ENCODE measurements at places on chromosomes 5 and 9.
A peak's percentile ranks its signal among the peaks of the same experiment; 100 is the strongest.

DNA sequence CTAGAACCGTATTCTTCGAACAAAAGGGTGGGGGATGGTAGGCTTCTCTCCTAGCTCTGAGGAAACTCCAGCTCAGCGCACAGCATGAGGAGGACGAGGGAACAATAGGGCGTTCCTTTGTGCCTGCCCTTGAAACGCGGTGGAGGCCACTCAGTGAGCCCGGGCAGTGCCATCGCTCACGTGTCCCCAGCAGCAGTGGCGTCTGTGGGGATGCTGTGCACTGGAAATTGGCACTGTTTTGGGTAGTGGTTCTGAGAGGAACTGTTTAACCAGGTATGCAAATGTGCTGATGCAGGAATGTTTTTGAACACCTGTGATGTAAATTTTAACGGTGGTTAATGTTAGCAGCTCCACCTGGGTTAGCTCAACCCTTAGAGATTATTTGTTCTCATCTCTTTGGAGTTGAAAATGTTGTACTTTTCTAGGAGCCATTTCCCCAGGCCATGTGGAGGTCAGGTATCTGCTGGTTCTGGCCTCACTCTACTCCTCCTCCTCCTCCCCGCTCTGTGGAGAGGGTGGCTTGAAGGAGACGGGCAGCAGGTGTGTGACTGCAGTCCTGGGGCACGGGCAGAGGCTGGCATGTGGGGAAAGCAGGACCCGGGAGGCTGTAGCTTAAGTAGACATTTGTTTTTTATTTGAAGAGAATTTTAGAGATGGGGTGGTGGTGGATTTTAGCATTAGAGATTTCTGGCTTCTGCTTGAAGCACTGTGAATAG lies 48.3 kb downstream of the EHMT1 start:
- no peak for DNase-seq

- DNase-seq = no peak
These were observed 18.4 kb downstream of the POU5F2 start for GRCh38 chr5:93723005-93723404.

GRCh38 chr9:39587844-39588499 lies 232.5 kb downstream of the SPATA31A1 start:
- no peak for DNase-seq

DNA sequence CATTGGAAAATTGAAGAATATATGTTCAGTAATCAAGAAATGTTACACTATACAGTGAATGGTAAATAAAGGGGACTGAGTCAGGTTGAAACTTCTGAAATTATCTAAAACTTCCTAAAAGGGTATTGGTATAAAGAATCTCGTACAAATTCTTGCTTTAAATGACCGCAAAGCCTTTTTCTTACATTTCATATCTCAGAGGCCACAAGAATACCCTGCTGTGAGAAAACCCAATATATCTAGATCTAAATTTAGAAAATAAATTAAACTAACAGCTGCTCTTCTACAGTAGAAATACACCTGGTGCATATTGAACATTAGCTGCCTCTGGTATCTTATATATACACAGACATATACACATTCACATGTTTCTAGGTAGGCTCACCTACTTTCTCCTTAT lies 221.7 kb downstream of the PCSK5 start:
- DNase-seq = no peak

- DNase-seq = no peak
These were observed 558.6 kb upstream of the SGCD start for GRCh38 chr5:155768332-155768731.

GRCh38 chr9:94847486-94847885 lies 121.0 kb downstream of the AOPEP start:
- no peak for DNase-seq

- no peak for DNase-seq
These were observed 40.6 kb downstream of the TNFSF8 start for GRCh38 chr9:114889802-114890224.

DNA sequence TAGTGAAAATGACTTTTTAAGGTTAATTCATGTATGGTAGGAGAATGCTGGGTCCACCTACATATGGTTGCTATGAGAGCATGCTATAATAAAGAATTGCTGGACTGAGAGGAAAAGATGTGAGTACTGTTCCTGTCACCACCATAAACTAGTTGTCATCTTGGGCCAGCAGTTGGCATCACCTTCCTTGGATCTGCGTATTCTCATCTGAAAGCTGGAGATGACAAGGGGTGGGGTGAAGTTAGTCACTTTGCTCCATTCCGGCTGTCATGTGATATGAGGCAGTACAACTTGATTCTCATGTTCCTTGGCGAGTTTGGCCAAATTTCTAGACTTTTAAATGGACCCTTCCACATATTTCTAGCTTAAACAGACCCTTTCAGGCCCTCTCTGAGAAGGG lies 33.3 kb downstream of the PIP5K1B start:
- no peak for DNase-seq

- DNase-seq = no peak
These were observed 29.4 kb downstream of the DROSHA start for GRCh38 chr5:31502506-31502905.

DNA sequence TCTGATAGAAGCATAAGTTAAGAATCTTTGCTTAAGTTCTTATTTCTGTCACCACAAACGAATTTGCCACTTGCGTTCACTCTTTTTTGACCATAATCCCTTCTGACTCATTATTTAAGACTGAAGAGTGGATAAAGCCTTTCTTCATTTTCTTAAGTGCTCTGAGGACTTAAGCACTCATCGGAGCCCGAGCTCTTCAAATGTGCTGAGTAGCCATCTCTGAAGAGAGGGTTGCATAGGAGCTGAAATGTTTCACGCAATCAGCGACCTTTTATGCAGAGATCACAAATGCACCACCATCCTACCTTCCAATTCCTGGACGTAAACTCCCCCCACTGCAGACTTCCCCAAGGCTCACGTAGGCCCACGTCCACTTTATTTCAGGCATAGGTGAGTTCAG lies 699.2 kb downstream of the IRX1 start:
- no peak for DNase-seq

DNA sequence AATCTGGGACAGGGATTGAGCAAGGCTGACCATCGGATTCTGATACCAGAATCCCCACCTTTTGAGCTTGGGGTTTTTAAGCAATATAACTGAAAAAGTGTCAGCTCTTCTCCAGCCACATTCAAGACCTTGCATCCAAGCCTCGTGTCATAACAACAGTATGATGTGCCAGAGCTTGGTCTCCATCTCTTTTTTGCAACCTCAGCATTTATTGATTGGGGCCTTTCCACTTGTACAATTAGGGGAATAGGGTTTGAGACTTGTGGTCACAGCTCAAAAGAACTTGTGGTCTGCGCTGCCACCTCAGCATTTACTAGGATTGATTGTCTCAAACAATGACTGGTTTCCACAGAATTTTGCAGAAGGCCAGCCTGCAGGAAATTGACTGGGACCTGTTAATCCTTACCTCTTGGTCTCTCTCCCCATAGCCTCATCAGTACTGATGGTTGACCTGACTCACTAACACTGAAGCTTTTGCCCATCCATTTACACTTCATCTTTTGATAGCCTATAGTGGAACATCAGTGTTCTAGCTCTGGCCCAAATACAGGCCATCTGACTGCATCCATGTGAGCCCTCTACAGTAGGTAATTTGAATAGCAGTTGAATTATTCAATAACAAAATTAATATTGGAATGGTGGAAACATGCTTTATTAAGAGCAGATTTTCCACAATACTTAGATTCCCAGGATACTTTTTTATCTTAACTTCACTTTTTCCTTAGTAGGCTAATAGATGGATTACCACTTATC lies 381.6 kb upstream of the PRR16 start:
- no peak for DNase-seq

DNA sequence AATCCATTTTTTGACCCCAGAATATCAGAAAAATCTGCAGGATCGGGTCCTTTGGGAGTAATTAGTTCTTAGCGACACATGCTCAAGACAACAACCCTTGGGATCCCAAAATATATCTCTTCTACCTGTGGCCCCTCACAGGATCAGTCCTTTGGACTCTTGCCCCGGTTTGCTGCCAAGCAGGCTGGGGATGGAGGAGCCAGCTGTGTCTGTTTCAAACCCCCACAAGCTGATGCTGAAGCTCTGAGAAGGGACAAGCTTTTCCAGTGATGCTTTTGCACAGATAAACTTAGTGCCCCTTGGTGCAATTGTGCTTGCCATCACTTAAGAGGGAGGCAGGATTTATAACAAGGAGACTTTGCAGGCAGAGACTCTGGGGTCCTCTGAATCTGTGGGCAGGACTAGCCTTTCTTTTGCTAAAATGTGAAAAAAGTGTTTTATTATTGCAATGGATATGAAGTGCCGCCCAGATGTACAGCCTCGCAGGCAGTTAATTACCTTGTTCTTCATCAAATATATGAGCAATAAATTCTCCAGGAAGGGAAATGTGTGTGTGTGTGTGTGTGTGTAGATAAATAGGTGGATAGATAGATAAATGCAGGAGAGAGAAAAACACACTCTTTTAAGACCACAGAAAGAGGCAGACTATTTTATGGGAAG lies 9.6 kb upstream of the LHX2 start:
- no peak for DNase-seq

DNA sequence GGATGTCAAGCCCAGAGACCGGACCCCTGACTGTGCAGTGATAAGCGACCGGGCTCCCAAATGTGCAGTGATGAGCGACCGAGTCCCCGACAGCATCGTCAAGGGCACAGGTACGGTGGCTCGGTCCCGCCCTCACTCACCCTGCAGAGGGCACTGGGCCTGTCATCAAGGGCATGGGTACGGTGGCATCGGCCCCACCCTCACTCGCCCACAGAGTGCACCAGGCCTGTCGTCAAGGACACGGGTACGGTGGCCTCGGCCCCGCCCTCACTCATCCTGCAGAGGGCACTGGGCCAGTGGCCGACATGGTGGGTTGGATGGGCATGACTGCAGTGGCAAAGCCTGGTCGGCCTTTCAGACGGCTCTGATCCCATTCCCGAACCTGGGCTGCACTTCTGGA lies 9.7 kb upstream of the LRRC14B start:
- DNase-seq = no peak

DNA sequence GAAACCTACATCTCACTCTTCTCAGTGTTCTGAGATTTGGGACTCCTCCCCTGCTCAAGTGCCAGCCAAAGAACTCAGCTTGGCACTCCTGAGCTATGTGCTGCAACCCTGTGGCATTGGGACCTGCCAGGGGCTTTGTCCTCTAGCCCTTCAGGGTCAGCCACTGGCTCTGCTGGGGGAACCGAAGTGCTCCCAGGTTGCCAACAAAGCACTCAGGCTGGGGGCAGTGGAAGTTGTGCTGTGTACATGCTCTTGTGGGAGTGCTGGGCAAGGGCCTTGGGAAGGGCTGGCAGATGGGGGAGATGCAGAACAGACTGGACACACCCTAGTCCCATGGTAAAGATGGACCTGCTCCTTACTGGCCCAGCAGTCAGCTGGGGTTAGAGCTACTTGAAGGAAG lies 498.6 kb downstream of the CAAP1 start:
- no peak for DNase-seq

DNA sequence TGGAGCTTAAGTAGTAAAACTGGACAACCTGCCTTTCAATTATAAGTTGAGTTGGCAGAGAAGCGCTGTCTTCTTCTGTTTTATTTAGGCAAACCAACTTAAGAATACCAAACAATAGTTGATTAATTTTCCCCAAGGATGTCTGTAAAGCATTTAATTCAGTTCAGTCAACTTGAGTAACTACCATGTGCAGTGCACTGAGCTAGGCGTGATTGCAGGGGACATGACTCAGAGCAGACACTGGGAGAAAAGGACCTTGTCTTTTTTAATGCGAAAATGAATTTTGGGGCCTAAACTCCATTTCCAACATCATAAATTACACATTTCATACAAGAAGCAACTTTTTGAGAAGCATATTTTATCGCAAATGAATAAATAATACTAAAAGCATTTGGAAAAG lies 66.3 kb downstream of the FBXL7 start:
- DNase-seq = no peak

- peak; percentile 78 for DNase-seq
These were observed at the start of the genes NDOR1 and TMEM203 for GRCh38 chr9:137205126-137206069. NDOR1 (plus strand) TSS chr9:137205700; CDS start chr9:137205778, 78 bp downstream. TMEM203 (minus strand) TSS chr9:137205648; CDS start chr9:137205414, 234 bp downstream.

DNA sequence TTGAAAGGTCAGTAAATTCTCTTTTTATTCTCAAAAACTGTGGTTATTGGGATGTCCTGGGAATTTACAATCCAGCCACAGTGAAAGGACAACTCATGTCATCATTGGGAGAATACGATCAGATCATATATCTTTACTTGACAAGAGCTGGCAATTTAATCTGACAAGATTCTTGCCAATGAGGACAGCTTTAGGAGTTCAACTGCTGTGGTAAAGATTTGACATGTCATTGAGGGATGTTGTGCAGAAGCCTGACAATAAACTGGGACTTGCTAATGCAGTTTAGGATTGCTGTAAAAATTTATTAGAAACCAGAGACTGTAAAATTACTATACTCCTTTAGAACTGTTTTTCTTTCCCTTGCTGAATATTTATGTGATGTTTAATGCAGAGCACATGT lies 1131.0 kb downstream of the MAT2B start:
- DNase-seq = no peak

GRCh38 chr5:6632324-6632887 lies 438 bp downstream of the NSUN2 start:
- DNase-seq = peak; percentile 0

DNA sequence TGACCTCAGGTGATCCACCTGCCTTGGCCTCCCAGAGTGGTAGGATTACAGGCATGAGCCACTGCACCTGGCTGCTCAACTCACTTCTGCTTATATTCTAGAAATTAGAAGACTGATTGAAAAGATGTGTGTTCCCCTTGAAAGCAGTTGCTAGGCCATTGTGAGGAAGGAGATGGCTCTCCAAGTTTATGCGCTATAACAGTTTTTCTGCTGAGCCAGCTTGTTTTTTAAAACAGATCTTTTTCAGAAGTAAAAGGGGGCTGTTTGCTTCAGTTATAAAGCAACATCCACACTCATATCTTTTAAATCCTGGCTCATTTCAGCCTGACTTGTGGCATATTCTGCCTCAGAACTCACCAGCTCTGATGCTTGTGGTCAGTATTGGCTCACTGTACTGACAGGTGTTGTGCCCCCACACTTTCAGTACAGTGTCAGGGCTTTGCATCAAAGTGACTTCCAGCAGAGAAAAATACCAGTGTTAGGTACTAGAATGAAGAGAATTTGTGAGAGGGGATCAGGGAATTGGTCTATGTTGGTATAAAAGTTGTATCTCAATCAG lies 49.4 kb downstream of the NUP214 start:
- no peak for DNase-seq

GRCh38 chr9:6965566-6965965 lies 207.8 kb downstream of the KDM4C start:
- no peak for DNase-seq

- DNase-seq = no peak
These were observed 7.8 kb downstream of the KLHL3 start for GRCh38 chr5:137728048-137728447.

- DNase-seq = no peak
These were observed 135.1 kb upstream of the TNFAIP8 start for GRCh38 chr5:119220576-119221197.

GRCh38 chr9:95584176-95584575 lies 67.4 kb upstream of the PTCH1 start:
- DNase-seq = no peak

DNA sequence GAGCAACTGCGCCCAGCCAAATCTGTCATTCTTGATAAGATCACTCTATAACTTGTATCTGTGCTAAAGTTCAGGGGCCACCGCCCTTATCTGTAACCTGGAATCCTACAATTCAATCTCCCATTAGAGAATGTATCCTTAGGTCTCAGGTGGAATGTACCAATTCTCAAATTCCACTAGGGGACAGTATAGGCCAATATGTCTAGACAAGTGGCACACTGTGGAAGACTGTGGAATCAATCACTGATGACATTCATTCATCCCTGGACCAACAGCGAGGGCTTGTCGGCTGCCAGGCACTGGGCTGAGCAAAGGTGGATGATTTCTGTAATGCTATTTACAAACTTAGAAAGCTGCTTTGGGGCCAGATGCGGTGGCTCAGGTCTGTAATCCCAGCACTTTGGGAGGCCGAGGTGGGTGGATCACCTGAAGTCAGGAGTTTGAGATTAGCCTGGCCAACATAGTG lies 28.7 kb upstream of the MEGF9 start:
- DNase-seq = no peak
